ENCODE measurements at places on chromosomes 3 and 15.
A peak's percentile ranks its signal among the peaks of the same experiment; 100 is the strongest.

- no peak for DNase-seq
Observed at GRCh38 chr15:101100118-101100517, 151.7 kb downstream of the CHSY1 start.

DNA sequence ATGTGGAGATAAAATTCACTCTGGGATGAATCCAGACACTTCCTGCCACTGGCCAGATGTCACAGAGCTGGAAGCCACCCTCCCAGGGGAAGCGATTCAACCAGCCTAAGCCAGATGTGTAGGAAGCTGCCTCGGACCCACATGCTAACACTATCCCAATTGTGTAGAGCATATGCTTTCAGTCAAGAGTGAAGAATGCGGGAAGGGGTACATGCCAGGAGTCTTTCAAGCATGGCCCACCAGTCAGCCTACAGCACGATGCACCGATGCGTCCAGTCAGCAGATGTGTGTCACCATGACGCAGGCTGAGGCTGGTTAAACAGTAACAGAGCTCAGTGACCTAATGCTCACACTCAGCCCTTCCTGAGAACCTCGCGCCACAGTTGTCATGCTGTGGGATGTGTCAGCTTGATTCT is 38.8 kb upstream of the BNC1 start:
- DNase-seq: no peak

DNA sequence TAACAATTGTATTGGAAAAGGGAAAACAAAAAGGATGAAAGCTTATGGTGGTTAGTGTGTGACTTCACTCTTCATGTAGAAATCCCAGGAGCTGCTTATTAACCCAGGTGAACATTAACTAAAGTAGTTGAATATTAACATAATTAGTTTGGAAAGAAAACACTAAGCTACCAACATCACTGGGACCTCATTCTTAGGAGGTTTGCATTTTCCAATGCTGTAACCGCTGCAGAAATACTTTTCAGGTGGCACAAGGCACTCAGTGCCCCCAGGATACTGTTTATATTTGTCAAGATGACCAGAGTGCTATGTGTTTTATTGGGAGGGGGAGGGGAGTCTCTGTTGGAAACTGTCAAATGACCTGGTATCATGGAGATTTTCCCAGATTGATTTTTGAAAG is 25.9 kb upstream of the VILL start:
- DNase-seq: no peak

DNA sequence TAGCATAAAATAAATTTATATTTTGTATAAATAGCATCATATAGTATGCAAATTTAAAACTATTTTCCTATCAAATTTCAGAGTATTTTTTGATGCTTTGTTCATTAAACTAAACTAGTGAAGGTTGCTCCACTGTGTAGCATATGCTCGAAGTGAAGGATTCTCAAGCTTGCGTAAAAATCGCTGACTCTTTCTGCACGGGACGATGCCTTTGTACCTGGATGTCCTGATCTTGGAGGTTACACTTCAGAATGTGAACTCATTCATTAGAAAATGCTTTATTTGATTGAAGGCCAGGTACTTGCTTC is 305.0 kb downstream of the WDR72 start:
- DNase-seq: no peak

- peak; percentile 54 for DNase-seq
Observed at GRCh38 chr15:65101411-65101890, 13.5 kb downstream of the UBAP1L start.

- DNase-seq: no peak
Observed at GRCh38 chr3:127717357-127718244, 44.8 kb downstream of the ABTB1 start.

- no peak for DNase-seq
Observed at GRCh38 chr3:123586968-123587367, 2.1 kb upstream of the HACD2 start.

GRCh38 chr3:101042996-101043686 is 49.9 kb upstream of the ABI3BP start:
- DNase-seq: no peak

Measured in HL-60 (cell line).